ENCODE measurements at places on chromosomes 6 and 20.

DNA sequence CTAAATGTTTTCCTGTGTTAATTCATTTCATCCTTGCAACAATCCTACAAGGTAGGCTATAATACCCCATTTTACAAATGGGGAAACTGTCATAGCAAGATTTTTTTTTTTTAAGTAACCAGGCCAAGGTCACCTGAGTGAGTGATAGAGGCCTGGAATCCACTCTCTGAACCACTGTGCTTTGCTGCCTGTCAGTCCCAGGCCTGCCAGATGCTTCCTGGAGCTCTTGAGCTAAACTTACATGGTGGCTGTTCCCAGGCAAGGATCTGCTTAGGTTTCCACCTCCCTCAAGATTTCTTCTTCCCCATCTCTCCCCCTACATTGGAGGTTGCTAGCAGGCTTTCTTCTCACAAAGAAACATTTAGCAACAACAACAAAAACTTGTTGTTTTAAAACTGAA lies 32.7 kb upstream of the RNF8 start:
- no peak for DNase-seq

GRCh38 chr6:155275808-155276480 lies 12.1 kb downstream of the CLDN20 start:
- no peak for DNase-seq

GRCh38 chr20:56816349-56816748 lies 187.2 kb downstream of the TFAP2C start:
- no peak for DNase-seq

- DNase-seq: no peak
Observed at GRCh38 chr20:2754424-2754823, 46.0 kb downstream of the CPXM1 start.

Data from T1000 (cell line).